Skin of body (tissue), 3 donors: ENCODE measurements at places on chromosomes 16 and 17. TPM values are rescaled to one million over a fixed set of nuclear protein-coding genes. Genes with fewer than 3 reads are reported as not detected.

GRCh38 chr17:9912121-9913099 is 7.3 kb upstream of the RCVRN start:
- DNase-seq = peak; percentile 22

- DNase-seq = no peak
Measured at GRCh38 chr17:36136439-36136838, 32.8 kb downstream of the CCL4 start.

GRCh38 chr16:709566-710499 is 4.2 kb upstream of the FBXL16 start:
- DNase-seq = peak; percentile 15

DNA sequence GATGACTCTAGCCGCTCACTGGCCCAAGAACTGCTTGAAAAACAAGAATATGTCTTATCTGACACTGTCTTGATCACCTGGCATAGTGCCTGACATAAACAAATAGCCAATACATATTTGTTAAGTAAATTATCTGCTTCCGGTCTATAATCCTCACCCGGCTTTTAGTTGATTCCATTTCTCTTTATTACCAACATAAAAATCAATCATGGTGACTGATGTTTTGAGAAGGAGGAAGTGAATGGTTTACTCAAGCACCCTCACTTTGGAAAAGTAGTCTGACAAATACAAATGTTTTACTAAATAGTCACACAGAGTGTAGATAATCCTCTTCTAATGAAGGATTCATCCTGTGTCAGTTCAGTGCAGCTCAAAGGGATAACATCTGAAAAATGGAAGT is 47.0 kb downstream of the SKAP1 start:
- no peak for DNase-seq

- DNase-seq = no peak
Measured at GRCh38 chr17:68539548-68540467, 27.6 kb downstream of the PRKAR1A start.

- no peak for DNase-seq
Measured at GRCh38 chr17:73237714-73238113, 24.0 kb downstream of the CPSF4L start.

- no peak for DNase-seq
Measured at GRCh38 chr17:55458978-55459377, 37.3 kb upstream of the MMD start.

DNA sequence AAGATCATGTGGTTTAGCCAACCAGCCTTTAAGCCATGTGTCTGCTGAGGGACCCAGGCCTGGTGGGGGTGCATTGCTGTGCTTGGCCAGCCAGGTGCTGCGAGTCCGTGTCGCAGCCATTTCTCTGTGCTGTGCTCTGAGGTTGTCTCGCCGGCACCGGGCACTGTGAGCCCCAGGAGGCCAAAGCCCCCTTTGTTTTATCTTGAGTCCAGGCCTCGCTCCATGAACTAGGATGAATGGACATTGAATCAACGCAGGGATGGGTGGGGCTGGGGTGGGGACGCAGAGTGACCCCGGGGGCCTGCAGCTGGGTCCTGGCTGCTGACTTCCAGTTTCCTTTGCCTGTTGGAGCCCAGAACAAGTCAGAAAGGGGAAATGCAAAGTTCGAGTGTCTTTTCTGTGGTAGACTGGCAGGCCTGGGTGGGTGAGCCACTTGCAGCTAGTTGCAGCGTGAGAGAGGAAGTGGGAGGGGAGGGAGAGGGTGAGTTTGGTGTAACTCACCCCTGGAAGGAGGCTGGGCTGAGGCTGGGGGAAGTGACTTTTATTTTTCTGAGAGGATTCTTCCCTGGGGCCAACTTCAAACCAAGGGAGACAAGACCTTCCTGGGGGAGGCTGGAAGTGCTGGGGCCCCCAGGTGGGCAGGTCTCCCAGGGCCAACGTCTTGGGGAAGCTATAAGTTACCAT is 324.7 kb downstream of the SEC14L1 start:
- peak; percentile 48 for DNase-seq

DNA sequence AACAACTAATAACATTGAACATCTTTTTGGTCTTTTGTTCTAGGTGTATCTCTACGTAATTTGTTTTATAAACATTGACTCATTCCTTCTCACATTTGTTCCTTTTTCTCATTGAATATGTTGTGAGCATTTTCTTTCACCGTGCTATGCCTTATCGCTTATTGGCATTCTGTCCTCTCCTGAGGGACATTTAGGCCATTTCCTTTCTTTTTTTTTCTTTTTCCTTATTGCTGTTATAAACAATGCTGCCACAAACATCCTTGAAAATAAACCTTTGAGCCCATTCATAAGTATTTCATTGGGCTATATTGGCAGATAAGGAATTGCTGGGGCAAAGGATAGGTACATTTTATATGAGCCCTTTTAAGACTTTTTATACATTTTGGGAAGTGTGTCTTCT is 32.4 kb downstream of the WSCD1 start:
- no peak for DNase-seq

GRCh38 chr16:58516768-58517107 is 1.4 kb downstream of the SETD6 start:
- no peak for DNase-seq

GRCh38 chr17:32894245-32894644 is 17.3 kb upstream of the MYO1D start:
- DNase-seq = no peak

DNA sequence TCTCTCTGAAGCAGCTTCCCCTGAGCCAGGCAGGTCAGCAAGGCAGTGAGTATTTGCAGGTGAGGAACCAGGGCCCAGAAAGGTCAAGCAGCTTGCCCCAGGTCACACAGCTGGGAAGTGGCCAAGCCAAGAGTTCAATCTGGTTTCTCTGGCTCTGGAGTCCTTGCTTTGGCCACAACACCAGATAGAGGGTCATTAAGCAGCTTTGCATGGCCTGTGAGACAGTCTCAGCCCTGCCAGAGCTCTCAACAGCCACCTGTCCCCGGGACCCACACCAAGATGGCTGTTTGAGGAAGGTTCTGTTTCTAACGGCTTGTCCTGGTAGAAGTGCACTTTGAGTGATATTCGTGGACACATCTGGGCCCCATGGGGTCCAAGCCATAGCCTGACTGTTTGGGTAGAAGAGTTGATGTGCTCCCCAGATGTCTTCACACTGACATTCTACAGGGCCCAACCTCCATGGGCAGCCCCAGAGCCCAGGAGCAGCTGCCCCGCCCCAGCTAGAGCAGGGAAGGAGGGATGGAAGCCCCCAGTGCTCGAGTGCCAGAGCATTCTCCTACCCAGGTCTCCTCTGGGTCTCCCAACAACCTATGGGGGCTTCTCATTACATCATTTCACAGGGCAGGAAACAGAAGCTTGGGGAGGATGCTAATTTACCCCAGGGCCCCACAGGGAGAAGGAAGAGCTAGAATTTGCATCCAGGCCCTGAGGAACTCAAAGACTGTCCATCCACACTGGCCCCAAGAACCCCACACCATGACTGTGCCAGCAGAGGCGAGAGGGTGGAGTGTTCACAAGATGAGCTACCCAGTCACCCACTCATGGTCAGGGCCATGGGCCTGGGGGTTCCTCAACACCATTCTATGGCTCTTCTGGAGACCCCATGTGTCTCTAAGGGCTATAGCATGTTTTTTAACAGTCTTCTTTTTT is 107.3 kb upstream of the CDH5 start:
- DNase-seq = no peak

- DNase-seq = peak; percentile 22
Measured at GRCh38 chr16:74743668-74744299, 30.8 kb downstream of the FA2H start.

DNA sequence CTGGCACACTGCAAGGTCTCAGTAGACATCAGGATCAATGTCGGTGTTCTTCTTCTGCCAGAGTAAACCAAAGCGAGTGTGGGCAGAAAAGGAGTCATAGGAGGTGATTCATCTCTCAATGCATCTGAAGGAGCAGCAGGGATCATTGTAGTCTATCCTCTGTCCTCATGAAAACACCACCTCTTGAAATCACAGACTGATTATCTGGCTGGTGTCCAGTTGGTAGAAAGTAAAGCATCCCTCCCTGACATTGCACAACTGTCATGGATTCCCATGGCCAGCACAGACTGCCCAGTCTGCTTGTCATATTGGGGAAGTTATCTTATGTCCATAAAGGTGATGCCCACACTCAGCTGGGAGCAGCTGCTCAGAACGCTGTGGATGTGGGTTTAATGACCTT is 74.1 kb downstream of the ABCC12 start:
- DNase-seq = no peak

GRCh38 chr16:10965440-10966061 is 21.2 kb downstream of the CLEC16A start:
- no peak for DNase-seq

- no peak for DNase-seq
Measured at GRCh38 chr16:77062878-77063675, 127.9 kb upstream of the MON1B start.

GRCh38 chr17:82959242-82959930 is 119.6 kb upstream of the ZNF750 start:
- no peak for DNase-seq

GRCh38 chr17:2259769-2260536 is 43.6 kb downstream of the SMG6 start:
- no peak for DNase-seq

DNA sequence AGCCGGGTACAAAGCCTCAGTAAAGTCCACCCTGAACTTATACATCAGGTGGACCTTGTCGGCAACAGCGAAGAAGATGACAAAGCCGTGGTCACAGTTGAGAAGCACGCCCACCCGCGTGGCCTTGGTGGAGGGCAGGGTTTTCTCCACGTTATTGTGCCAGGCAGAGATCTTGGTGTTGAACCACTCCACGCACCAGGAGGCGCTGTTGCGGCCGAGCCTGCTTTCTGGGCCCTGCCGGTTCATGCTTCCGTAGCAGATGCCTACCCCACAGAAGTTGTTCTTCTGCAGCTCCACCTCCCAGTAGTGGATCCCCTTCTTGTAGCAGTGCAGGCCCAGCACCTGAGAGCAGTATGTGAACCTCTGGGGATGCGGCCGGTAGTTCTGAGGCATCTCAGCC is 22.1 kb downstream of the TRIM25 start:
- DNase-seq = no peak

- DNase-seq = no peak
Measured at GRCh38 chr17:82477934-82478333, 19.4 kb downstream of the NARF start.

DNA sequence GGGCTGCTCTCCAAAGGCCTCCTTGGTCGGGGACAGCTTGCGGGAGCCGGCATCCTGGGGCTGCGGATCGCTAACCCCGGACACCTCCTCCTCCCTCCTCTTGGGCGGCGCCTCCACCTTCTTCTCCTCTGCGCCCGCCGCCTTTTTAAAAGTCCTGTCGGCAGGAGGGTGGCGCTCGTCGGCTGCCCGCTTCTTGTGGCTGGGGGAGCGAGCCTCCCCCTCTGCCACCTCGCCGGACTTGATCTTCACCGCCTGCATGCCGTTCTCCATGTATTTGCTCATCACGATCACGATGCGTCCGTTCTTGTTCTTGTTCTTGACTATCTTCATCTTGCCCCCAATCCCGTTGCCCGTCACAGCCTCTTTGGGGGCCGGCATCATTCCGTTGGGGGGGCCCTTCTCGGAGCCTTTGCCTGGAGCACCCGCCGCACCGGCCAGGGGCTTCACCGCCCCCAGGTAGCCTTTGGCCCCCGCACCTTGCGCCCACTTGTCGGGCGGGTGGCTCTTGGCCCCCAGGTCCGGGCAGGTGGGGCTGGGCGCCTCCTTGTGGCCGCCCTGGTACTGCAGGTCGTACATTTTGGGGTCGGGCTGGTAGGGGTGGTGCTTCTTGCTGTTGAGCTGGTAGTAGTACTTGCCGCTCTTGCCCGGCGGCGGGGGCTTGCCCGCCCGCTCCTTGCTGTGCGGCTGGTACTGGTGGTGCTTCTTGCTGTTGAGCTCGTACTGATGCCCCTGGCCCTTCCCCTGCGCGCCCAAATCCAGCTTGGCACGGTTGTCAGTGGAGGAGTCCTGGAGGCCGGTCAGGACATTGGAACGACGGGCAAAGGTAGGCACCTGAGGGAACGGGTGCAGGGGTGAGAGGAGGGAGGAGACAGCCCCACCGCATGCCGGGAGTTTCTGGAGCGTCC is 4.4 kb downstream of the CBX4 start:
- DNase-seq = no peak

DNA sequence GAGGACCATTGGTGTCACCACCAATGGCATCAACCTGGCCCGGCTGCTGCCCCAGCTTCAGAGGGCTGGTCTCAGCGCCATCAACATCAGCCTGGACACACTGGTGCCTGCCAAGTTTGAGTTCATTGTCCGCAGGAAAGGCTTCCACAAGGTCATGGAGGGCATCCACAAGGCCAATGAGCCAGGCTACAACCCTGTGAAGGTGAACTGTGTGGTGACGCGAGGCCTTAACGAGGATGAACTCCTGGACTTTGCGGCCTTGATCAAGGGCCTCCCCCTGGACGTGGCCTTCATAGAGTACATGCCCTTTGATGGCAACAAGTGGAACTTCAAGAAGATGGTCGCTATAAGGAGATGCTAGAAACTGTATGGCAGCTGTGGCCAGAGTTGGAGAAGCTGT is 111.9 kb upstream of the SIAH1 start:
- no peak for DNase-seq

GRCh38 chr16:31301708-31302400 is 42.1 kb downstream of the ITGAM start:
- DNase-seq = no peak

- DNase-seq = no peak
Measured at GRCh38 chr17:63132459-63132911, 166.4 kb downstream of the TANC2 start.

DNA sequence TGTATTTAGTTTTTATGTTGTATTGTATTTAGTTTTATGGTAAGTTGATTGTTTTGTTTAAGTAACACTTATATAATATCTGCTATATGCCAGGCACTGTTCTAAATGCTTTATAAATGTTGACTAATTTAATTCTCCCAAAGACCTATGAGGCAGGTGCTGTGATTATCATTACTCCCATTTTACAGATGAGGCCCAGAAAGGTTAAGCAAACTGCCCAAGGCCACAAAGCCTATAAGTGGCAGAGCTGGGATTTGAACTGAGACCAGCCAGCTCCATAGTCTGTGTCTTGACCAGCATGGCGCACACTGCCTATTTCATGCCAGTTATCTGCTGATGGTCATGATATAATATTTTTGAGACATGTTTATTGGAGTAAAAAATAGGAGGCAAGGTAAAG is 24.0 kb downstream of the IL21R start:
- DNase-seq = no peak

DNA sequence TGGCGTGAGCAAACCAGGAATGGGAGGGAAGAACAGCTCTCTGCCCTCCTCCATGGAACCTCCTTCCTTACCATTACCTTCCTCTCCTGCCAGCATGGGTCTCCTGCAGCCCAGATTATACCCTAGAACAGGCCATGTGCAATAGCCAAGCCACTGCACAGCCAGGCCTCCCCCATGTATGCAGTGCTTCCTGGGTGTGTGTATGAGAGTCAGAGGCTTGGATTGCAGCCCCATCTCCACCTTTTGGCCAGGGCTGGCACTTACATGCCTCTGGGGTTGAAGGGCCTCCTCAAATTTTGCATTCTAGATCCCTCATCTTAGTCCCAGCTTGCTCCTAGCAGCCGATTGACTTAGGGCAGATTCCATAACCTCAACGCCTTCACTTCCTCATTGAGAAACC is 133.7 kb downstream of the GSG1L start:
- DNase-seq = no peak

- peak; percentile 80 for DNase-seq
Measured at GRCh38 chr17:74454197-74455024, 12.0 kb upstream of the CD300A start.

SUMO2 gene
- total RNA-seq = 103 TPM

KCNG4 gene
- total RNA-seq = not detected

SSTR5 gene
- total RNA-seq = not detected

USP6 gene
- 0.20 TPM for total RNA-seq

SERPINF2 gene
- 0.39 TPM for total RNA-seq

SDF2 gene
- 35.2 TPM for total RNA-seq

C16orf74 gene
- total RNA-seq = 5.2 TPM

TBC1D3C gene
- not detected for total RNA-seq

NOL3 gene
- total RNA-seq = 14.3 TPM

RAB37 gene
- 0.69 TPM for total RNA-seq

SULT1A4 gene
- total RNA-seq = 2.1 TPM

RFWD3 gene
- 14.1 TPM for total RNA-seq
